Smooth muscle cell of the brain vasculature (primary cell): ENCODE measurements at places on chromosomes 2 and 18.

- no peak for DNase-seq
Measured at GRCh38 chr2:84375020-84375419, 84.1 kb downstream of the SUCLG1 start.

GRCh38 chr2:101112772-101113157 is 38.4 kb downstream of the TBC1D8 start:
- no peak for DNase-seq

DNA sequence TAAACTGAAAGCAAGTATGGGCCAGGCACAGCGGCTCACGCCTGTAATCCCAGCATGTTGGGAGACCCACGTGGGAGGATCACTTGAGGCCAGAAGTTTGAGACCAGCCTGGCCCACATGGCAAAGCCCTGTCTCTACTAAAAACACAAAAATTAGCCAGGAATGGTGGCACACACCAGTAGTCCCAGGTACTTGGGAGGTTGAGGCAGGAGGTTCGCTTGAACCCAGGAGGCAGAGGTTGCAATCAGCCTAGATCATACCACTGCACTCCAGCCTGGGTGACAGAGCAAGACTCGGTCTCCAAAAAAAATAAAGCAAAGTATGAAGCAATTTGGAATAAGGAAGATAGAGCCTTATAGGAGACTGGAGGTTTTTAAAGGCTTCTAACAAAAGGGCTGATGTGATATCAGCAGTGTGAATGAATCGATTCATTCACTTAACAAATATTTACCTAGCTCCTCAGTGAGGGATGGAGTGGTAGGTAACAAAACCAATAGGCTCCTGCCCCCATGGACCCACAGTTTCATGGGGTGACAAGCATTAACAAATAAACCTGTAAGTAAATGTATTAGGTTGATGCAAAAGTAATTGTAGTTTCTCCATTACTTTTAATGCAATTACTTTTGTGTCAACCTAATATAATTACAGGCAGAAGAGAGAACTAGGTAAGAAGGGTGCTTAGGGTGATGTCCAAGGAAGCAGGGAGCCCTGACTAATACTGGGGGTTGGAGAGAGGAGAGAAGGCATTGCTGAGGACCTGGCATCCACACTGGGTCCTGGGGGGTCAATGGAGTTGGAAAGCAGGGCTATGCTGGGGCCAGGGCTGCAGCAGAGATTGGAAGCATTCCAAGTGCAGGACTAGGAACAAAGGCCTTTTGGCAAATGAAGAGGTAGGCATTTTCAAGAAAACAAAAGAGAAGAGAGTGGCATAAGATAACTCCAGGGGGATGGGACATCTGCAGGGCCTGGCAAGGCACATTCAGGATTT is 195.4 kb upstream of the ARL4C start:
- DNase-seq, result no peak

DNA sequence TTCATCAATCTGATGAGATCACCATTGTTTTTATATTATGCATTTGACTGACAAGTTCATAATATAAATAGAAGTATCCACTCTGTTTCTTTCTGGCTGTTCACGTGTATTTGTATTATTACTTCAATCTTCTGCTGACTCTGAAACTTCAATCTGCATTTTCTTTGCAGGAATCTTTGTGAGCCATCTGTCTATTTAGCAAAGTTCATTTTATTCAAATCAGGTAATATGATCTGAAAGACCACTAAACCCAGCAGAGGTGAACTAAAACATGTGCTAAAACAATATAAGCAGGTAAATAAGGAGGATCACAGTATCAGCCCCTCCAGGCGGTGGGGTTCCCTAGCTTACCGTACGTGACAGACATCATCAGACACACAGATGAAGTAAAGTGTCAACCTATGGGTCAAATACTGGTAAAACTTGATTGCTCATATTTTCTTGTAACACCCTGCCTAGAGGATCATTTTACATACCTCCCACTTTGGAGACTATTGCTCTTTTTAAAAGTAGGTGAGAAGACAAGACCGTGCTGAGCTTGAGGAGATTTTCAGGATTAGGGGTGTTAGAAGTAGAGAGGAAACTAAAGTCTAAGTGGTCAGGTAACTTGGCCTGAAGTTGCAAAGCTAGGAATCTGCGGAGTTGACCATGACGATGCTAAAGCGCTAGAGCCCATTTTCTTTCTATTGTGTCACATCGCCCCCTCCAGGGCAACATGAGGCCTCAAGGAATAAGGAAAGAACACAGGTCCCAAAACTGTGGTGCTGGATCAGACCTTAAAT is 9.0 kb downstream of the DTNB start:
- peak; percentile 61 for DNase-seq

DNA sequence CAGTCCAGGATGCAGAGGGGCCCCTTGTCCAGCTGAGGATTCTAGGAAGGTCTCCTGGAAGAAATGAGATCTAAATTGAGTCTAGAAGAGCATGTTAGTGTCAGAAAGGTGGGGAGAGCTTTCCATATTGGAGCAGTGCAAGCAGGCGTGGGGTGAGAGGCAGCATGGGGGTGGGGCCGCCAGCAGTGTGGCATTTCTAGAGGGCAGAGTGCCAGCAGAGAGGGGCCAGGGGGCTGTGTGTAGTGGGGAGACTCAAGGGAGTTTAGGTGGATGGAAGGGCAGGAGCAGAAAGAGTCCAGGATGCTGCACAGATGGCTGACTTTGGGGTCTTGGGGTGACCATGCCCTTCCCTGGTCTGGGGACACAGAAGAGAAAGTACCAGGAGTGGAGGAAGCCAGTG is 2.1 kb downstream of the VIL1 start:
- DNase-seq, result no peak

DNA sequence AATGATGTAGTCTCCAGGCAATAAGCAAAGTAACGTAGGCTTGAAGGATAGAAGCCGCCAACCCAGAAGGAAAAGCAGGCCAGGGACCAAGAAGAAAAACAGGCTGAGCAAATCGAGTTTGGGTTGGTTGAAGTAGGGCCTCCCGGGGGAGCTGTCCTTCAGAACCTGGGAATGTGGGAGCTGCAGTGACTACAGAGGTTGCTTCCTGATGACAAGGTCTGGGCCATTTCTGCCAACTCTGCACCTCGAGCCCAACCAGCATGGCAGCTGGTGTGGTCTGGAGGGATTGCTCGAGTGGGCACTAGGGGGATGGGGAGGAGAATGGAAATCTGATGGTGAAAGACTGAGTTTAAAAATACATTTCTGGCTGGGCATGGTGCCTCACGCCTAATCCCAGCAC is 14.1 kb downstream of the ACMSD start:
- no peak for DNase-seq

GRCh38 chr2:97965116-97965515 is 30.6 kb downstream of the TMEM131 start:
- no peak for DNase-seq

GRCh38 chr18:8609659-8610458 is 622 bp downstream of the RAB12 start:
- DNase-seq, result no peak

- no peak for DNase-seq
Measured at GRCh38 chr18:25704071-25704470, 352.1 kb upstream of the ZNF521 start.

GRCh38 chr2:58357521-58357920 is 116.4 kb upstream of the FANCL start:
- no peak for DNase-seq

- DNase-seq, result no peak
Measured at GRCh38 chr18:74066018-74066417, 81.6 kb downstream of the FBXO15 start.

- no peak for DNase-seq
Measured at GRCh38 chr2:173064151-173064805, 11.4 kb upstream of the MAP3K20 start.

DNA sequence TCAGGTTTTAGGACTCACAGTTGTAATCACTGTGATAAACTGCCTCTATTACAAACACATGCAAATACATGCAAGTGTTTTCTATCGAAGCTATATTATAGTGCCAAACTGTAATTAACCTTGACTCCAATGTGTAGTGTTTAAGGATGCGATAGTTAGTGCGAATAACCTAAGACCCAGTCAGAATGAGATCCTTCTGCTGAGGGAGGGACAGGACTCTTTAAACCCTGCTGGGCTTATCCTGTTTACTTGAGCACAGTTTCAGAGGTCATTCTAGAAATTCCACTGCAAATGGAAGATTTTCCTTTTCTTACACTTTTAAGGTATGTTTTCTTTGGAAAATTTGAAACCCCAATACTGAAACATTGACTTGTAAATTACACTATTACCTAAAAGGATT is 68.2 kb downstream of the CALCRL start:
- DNase-seq, result no peak

DNA sequence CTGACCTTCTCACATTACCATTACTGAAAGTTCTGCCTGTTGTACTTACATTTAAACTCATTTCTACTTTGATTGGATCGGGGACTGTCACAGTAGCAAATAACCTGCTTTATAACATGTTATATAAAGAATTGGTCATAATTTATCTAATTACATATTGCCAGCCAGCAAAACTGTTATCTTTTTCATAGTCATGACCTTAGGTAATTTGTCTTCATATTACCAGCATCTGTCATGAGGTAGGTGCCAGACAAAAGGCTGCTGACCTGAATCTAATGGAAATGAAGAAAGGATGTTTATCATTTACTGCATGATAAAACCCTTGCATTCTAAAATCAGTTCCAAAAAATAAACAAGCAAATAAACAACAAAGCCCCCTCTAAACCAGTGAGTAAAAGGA is 89.4 kb upstream of the LRP1B start:
- DNase-seq, result no peak

DNA sequence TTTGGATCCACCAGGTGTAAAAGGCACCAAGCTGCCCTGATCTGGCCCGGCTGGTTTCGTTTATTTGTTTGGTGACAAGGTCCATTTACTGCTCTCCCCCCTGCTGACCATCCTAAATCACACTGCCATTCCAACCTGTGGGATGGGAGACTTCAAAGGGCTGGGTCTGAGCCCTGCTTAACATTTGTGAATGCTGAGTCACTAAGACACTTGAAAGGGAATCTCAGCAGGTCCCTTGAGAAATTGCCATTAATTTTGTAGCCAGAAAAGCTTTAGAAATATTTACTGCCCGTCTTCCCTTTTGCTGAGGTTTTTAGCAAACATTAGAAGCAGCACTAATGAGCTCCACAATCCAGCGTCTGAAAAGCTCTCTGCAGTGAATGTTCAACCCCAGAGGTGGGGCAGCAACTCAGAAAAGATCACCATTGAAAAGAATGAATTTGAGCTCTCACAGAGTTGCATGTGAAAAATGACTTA is 133.8 kb downstream of the ARL4C start:
- no peak for DNase-seq

DNA sequence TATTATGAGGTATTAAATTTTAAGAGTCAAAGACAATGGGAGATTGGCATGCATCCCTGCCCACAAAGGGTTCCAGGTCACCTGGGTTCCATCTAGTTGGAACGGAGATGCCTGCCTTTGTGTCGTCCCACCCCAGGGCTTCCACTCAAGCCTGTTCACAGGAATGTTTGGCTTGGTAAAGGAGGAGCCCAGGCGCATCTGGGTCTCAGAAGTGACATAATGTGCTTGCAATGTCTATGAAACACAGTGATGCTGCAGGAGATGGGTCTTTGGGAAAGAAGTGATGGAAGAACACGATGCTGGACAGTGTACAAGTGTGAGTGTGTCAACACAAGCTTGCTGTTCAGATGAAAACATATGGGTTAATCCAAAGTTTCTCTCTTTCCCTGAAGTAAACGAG is 49.6 kb upstream of the ZNF396 start:
- no peak for DNase-seq

GRCh38 chr2:46239847-46240181 is 57.4 kb upstream of the EPAS1 start:
- DNase-seq, result no peak

DNA sequence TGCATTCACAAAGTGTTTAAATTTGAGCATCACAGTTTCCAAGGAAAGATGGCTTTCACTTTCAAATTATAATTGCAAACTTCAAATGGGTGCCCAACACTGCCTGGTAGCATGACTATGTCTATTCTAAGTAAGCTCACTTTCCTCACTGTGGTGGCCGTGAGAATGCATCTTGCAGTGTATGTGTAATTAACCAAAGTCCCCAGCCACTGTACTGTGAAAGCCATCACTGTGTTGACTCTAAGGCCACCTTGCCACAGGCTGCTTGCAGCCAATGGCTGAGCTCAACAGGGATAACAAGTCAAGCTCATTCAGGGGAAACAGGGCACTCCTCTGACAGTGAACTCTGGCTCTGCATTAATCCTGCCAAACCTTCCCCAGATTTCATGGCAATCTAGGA is 43.3 kb upstream of the LGALSL start:
- no peak for DNase-seq

- no peak for DNase-seq
Measured at GRCh38 chr18:66966171-66966570, 362.3 kb upstream of the CDH19 start.

DNA sequence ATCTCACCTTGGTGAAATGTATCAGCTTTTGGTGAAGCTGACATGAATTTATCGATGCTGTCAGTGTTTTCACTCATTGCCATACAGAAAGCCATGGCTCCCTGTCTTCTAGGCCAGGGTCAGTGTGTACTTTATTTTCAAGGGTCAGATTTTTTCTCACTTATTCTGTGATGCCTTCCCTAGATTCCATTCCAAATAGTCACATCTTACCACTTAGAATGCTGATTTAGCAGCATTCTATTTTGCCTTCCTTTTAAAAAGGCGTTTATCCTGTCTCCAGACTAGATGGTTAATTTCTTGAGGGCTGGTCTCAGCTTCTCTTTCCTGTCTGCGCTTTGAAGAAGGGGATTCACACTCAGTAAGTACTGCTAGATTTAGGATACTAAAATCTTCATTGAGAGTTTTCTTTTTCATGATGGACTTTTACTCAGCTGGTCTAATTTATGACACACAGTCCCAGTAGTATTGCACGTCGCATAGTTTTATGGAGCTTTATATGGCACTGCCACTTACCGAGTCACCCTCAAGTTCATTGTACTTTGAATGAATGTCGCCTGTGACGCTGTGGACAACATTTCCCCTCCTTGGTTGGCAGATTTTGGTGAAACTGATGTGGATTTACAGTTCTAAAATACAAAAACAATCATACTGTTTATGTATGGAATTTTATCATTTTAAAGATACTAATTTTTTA is 194.0 kb downstream of the ZNF407 start:
- no peak for DNase-seq

DNA sequence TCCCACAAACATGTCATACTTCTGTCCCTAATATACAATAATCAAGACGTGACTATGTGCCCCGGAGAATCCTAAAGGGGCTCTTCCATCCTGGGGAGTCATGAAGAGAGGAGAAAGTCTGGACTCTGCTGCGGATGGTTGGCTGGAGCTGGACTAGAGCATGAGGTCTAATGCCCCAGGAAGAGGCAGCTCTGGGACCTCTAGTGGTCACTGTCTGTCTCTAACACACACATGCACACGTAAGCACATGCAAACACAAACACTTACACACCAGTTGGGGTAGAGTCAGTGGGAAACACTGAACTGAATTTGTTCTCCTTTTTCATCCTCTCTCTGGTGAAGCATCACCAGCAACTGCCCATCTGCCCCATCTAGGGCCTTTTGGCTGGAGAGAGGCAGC is 271.6 kb downstream of the TDRD15 start:
- DNase-seq, result no peak

GRCh38 chr2:177315364-177315763 is 50.8 kb upstream of the NFE2L2 start:
- DNase-seq, result no peak

GRCh38 chr18:55934821-55935220 is 346.8 kb upstream of the TCF4 start:
- no peak for DNase-seq

GRCh38 chr2:58427572-58428095 is 186.5 kb upstream of the FANCL start:
- no peak for DNase-seq
